ENCODE measurements at places on chromosomes 5 and 9.

GRCh38 chr9:127166651-127167524 lies 44.5 kb upstream of the ANGPTL2 start:
- no peak for DNase-seq

GRCh38 chr9:36101916-36102741 lies 34.4 kb upstream of the GLIPR2 start:
- no peak for DNase-seq

DNA sequence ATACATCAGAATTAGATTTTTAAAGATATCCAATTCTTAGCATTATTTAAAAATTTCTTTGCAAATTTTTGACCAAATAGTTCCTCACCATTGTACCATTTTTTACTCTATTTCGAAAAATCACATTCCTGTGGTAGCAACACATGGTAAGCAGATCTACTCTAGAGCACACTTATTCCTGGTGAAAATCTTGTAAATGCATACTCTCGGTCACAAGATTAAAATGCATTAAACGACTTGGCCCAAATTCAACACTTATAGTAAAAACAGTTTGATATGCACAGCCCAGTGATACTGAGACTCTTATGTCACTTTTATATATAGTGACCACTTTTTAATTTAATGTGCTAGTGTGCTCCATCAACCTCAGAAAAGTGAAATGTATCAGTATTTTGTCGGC lies 208.8 kb upstream of the TARS1 start:
- no peak for DNase-seq

DNA sequence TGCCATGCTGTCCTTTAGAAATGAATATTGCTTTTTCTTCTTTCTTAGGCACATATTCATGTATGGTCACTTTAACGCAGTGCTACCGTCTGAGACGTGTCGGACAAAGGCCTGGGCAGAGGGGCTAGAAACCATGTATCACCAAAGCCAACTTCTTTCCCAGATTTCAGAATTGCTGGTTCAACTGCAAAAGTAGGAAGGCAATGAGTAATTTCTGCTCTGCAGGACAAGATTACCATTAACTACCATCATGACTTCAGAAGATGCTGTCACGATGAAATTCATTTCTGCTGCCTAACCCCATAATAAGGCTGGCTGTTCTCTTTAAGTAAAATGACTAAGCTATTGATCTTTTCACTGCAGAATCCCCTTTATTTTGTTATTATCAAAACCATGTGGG lies 306.7 kb downstream of the PDE4D start:
- no peak for DNase-seq

DNA sequence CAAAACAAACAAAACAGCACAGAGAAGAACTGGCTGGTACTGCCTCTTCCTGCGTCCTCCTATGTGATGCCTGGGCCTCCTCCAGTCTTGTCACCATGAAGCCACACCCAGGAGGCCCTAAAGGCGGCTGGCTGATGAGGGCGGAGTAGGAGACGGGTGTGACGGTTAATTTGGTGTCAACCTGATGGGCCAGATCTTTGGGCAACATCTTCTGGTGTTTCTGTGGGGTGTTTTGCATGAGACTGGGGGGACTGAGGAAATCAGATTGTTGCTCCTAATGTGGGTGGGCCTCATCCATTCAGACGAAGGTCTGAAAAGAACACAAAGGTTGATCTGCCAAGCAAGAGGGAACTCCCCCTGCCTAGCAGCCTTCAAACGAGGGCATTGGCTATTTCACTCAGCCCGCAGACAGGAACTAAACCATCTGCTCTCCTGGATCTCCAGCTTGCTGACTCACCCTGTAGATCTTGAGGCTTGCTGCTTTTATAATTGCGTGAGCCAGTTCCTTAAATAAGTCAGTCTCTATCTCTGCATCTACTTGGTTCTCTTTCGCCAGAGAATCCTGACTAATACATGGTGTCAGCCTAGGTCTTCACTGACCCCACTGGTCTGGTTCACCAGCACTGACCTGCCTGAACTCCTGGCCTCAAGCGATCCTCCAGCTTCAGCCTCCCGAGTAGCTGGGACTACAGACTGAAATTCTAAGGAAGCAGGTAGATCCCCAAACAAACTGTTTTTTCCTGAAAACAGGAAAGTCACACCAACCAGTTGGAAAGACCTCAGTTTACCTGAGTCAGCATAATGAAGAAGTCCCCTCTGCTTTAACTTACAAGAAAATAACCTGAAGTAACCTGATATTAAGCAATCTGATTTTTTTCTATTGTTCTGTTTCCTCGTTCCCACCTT lies 12.8 kb upstream of the ZFP62 start:
- DNase-seq: peak; percentile 33

DNA sequence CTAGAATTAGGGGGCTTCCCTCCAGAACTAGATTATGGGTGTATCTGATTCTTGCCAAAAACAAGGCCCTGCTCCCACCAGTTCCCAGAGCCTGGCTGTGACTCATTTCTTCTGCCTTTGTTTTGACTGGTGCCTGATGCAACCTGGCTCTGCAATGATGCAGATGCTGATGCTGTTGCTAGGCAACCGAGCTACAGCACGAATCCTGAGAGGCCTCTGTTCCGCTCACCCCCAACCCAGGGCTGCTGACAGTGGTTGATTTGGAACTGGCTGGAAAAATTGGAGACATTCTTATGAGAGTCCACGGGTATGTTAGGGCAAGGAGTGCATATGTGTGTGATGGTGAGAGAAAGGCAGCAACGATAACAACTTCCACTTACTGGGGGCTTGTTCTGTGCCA lies 100.3 kb downstream of the NSG2 start:
- no peak for DNase-seq

DNA sequence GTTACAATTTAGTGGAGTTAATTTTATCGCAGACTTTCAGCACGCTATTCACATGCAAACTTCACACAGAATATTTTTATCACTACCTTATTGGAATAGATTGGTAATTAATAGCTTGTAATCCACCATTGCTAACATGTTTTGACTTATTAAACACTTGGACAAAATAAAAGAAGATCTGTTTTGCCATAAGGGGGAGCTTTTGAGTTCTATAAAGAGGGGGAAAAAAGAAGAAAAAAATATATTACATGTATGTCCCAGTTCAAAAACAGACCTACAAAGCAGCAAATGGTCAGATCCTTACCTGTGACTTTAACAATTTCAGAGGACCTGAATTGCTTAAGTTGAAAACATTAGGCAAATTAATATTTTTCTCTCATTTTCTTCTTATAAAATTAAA lies 1.2 kb upstream of the PAPPA start:
- DNase-seq: no peak

GRCh38 chr5:68170826-68171558 lies 44.6 kb upstream of the PIK3R1 start:
- no peak for DNase-seq

GRCh38 chr5:59767681-59768151 lies 125.8 kb downstream of the PDE4D start:
- DNase-seq: no peak

DNA sequence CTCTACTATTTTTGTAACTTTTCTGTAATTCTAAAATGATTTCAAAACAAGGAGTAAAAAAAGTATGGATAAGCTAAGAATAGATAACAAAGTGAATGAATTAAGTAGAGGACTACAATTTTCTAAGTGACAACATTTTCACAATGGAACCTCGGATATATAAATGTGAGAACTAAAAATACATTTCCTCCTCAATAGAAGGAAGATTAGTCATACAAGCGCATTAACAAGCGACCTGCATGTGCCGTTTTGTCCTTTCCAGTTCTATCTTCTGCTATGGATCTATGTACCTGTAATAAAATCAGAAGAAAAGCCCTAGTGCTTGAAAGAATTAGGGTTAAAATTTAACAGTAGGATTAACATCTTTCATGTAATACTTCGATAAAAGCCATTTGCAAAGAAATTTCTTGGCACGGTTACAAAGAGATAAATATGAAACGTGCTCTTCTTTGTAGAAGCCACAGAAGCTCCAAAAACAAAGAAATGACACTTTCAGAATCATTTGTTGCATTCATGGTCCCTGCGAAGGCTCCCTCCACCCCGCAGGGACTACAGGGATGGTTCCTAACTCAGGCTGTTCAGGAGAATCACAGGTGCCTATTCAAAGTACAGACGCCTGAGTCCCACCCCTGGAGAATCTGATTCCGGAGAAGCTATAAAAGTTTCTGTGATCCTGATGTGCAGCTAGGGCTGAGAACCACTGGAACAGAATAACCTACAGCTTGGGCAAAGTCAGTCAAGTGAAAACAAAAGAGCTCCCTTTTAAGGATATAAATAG lies 216.6 kb upstream of the EFNA5 start:
- DNase-seq: no peak

GRCh38 chr9:137674307-137674975 lies 55.6 kb downstream of the EHMT1 start:
- no peak for DNase-seq

DNA sequence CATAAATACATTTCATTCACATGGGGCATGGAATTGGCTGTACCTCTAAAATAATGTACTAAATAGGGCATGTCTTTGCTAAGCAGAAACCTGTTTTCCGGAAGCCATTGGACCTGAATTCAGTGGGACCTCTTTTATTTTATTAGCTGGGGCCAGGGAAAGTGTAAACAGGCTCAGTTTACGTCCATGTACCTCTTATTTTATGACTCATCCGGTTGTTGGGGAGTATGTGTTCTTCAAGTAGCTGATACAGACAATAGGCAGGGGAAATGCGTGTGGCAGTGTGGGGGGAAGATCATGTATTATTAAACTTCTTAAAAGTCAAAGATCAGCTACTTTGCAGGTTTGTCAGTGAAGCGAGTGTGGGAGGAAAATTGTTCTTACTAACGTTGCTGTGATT lies 1.4 kb upstream of the GDNF start:
- DNase-seq: no peak

DNA sequence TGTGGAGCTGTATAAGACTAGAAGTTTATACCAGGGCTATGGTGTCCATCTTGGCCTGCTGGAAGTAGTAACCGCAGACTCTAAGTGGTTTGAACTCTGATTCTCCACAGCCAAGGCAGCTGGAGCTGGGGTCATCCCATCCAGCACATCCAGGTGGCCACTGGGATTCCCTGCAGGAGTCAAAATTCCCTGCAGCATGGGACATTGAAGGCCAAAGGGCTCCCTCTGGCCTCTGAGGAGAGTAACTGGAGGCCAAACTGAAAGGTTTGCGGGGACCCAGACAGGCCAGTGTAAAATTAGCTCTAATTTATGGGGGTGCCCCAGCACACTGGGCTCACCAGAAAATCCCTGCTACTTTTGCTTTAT lies 12.2 kb upstream of the PRXL2C start:
- no peak for DNase-seq

DNA sequence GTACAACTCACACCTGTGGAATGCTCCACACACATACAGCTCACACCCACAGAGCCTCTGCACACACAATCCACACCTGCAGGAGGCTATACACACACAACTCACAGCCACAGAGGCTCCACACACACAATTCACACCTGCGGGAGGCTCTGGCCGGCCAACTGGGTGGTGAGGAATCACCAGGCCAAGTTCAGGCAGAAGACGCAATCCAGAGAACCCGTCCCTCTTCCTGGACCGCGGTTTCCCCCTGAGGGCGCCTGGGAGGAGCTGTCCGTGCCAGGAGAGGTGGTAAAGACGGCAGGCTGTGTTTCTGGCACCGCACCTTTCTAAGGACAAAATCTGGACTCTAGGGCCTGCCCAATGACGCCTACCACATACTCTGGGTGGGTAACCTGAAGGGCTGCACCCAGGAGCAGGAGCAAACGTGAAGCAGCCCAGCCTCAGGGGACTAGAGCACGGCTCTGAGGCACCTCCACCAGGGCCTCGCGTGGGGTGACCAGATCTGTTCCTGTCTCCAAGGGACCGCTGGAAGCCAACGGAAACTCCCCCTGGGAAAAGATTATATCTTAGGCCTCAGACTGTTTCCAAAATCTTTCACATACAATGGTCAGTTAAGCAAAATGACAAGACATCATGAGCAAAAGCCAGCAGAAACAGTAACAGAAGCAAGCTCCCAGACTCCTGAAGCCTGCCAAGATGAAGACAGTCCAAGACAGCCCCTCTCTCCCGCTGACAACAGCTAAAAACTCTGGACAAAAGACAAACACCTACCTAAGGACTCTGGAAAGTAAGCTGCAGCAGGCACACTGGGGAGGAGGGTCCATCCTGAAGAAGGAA lies 16.9 kb downstream of the CAMSAP1 start:
- no peak for DNase-seq

GRCh38 chr5:27241564-27242257 lies 203.3 kb upstream of the CDH9 start:
- DNase-seq: no peak

GRCh38 chr5:38899936-38900335 lies 54.1 kb downstream of the OSMR start:
- DNase-seq: no peak

DNA sequence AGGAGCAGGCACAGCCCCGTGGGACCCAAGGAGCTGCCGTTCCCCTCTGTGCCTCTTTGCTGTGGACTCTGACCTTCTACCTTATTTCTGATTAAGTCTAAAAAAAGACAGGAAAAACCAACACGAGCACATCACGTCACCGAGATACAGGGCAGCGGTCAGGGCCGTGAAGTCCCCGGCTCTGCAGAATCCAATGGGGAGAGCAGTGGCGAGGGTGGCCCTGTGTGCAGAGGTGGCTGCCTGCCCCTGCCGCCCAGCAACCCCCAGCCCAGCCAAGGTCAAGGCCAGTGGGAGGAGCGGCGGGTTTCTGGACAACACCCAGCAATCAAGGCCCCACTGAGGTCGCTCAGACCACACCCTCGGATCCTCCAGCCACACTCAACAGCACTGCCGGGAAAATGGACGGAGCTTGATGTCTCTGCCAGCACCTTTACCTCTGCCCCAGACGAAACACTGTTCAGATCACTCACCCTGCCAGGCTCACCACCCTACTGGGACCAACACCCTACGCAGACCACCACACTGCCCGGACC lies 32.7 kb upstream of the SLC9A3 start:
- DNase-seq: no peak

DNA sequence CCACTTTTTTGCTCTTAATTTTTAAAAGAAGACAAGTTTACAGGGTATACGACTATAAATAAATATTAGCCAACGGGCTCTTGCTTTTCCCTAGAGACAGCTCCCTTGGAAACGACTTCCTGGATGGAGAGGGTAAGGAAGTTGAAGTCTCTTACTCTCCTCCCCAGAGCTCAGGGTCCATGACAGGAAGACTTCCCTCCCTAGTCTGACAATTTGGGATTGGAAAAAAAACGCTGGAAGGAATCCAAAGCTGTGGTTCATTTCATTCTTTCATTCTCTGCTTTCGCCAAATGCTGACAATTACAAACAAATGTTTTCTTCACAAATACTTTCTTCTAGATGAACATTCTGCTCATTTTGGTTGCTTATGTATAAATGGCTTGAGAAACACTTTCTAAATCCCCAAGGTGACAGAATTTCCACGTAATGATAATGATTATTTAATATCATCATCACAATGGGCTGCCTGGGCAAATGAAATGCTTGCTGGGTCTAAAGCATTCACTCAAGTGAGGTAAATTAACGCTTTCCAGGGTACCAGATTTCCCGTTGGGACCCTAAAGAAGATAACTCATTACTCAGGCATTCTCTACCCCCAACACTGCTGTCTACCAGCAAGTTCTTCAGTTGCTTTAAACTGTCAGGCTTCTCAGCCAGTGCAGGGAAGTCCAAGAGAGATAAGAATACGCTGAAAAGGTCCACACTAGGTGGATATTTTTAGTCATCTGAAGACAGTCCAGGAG lies 139.8 kb upstream of the SLC30A5 start:
- no peak for DNase-seq

GRCh38 chr9:75487856-75488718 lies 399.8 kb downstream of the OSTF1 start:
- no peak for DNase-seq

GRCh38 chr5:75532190-75532589 lies 20.5 kb downstream of the POLK start:
- DNase-seq: no peak

Measured in CD4-positive, alpha-beta T cell treated with Interleukin-10 for 1 hour (primary cell).